ENCODE measurements at places on chromosomes 2 and 18. TPM values are rescaled to one million over a fixed set of nuclear protein-coding genes. Genes with fewer than 3 reads are reported as not detected.
A peak's percentile ranks its signal among the peaks of the same experiment; 100 is the strongest.

DNA sequence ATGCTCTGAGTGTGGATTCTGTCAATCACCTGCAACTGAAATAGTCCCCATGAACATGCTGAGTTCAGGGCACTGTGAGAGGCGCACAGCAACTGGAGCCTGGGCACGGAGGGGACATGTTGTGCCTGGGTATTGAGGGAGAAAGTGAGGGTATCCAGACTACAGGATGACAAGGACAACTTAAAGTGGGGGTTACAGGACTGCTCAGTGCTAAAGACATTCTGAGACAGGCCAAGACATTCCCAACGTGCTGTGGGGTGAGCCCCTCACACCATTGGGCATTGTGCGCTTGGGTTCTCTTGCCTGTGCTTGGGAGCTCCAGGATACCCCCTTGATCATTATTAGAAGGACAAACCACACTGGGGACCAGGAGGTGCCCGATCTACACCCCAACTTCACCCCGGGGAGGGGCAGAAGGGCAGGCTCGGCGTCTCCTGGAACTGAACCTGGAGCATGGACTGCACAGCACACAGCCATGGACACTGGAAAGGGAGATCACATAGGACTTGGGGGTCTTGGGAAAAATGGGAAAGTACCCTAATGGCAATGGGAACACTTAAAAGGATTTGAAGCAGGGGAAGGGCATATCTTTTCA lies 72.5 kb upstream of the HDAC4 start:
- H3K4me1 ChIP-seq: no peaks in the 10 kb centered on the region
- no peak overlapping the region for H3K27ac ChIP-seq
- no peaks in the 10 kb centered on the region for H3K36me3 ChIP-seq
- no peak overlapping the region for H3K4me3 ChIP-seq
- DNase-seq: no peak

PROKR1 gene
- not detected for total RNA-seq

ALPP gene
- total RNA-seq: not detected

DNA sequence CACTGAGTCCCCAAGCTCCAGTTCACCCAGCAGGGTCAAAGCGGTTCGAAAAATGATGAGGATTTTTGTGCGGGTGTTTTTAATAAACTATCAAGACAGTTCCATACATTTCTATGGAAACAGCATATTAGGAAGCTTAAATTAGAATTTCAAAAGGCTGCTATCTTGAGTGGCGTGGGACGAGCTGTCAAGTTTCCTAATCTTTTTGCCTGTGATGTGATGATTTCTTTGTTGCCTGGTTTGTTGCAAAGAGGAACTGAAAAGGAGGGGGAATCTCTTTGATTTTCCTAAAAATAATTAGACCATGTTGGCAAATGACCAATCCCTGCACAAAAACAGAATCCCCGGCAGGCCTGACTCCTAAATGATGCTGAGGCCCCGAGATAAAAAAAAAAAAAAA lies 66.1 kb upstream of the ATG16L1 start:
- no peak overlapping the region for H3K4me3 ChIP-seq
- H3K27me3 ChIP-seq: no peaks in the 10 kb centered on the region
- H3K27ac ChIP-seq: no peak overlapping the region
- H3K4me1 ChIP-seq: no peaks in the 10 kb centered on the region
- H3K36me3 ChIP-seq: peaks cover 19% of the 10 kb centered on the region

DNA sequence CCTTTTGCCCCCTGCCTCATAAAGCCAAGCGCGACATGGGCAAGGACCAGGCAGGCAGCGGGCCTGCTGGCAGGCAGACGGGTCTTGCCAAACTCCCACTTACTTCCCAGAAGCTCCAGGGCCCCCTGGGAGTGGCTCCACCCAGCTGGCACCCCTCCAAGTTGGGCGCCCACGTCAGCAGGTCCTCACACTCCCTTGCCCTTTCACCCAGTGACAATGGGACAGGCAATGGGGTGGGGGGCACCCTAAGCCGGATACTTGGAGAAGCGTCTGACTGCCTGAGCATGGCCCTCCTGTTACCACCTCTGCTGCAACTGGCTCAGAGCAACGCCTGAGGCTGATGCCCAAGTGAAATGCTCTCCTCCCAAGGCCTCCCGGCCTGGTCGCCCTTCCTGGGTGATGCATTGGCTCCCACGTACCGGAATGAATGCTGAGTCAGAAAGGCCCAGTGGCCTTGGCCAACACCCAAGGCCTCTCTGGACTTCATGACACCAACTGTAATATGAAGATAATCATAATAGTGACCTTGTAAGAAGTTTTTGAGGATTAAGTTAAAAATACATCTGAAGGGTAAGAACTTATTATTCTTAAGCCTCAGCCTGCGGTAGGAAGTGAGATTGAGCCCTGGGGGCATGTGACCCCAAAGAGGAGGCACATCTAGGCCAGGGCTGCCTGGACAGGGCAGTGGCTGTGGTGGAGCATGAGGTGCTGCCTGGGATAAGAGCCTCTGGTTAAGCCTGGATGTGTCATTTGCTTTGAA lies 31.6 kb downstream of the KCNK3 start:
- H3K36me3 ChIP-seq: no peaks in the 10 kb centered on the region
- peak overlapping the region; percentile 61 for H3K27ac ChIP-seq
- no peak overlapping the region for H3K4me3 ChIP-seq
- DNase-seq: peak; percentile 58
- peaks cover 24% of the 10 kb centered on the region for H3K27me3 ChIP-seq

- H3K4me1 ChIP-seq: peaks cover 38% of the 10 kb centered on the region
- H3K27me3 ChIP-seq: peaks cover 15% of the 10 kb centered on the region
- no peaks in the 10 kb centered on the region for H3K36me3 ChIP-seq
- DNase-seq: no peak
- H3K27ac ChIP-seq: no peak overlapping the region
These were observed 1.1 kb upstream of the NEURL3 start for GRCh38 chr2:96506016-96506906.

GRCh38 chr2:27001950-27002349 lies 30.8 kb upstream of the TMEM214 start:
- no peaks in the 10 kb centered on the region for H3K27me3 ChIP-seq
- no peaks in the 10 kb centered on the region for H3K36me3 ChIP-seq
- H3K4me3 ChIP-seq: no peak overlapping the region
- peaks cover 6% of the 10 kb centered on the region for H3K4me1 ChIP-seq

TMEM198 gene
- 2.5 TPM for total RNA-seq

DNA sequence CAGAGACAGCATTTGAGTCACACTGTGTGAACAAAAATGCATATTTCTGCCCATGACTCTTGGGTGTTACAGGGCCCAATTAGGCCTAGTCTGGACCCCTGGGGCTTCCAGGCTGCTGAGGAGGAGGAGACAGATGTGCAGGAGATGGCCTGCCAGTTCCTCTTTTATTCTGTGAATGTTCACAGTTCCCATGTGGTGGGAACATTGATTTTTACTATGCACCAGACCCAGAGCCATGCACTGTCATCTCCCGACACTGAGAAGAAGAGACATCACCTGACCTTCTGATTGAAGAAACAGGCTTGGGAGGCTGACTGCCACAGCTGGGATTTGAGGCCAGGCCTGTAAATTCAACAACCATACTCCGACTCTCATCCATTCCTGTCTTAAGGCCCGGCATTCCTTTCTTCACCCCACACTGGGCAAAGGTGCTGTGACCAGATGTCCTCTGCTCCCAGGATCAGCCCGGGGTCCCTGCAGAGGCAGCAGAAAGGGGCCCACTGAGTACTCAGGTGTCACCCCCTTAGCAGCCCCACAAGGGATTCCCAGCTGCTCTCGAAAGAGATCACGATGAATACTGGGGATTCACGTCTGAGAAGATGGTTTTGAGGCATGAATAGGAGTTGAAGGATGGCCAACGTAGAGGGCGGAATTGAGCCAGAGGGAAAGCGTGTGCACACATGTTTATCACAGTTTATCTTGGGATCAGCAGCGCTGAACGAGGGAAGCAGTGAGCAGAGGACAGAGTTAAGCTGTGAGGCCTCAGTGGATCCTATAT lies 3.6 kb upstream of the TFCP2L1 start:
- no peaks in the 10 kb centered on the region for H3K36me3 ChIP-seq
- DNase-seq: no peak
- no peak overlapping the region for H3K27ac ChIP-seq

DCDC2C gene
- not detected for total RNA-seq

- H3K4me3 ChIP-seq: no peak overlapping the region
- no peaks in the 10 kb centered on the region for H3K4me1 ChIP-seq
- no peak overlapping the region for H3K27ac ChIP-seq
- no peak for DNase-seq
- H3K36me3 ChIP-seq: no peaks in the 10 kb centered on the region
- H3K27me3 ChIP-seq: no peaks in the 10 kb centered on the region
These were observed 54.3 kb downstream of the GULP1 start for GRCh38 chr2:188345831-188346458.

DNA sequence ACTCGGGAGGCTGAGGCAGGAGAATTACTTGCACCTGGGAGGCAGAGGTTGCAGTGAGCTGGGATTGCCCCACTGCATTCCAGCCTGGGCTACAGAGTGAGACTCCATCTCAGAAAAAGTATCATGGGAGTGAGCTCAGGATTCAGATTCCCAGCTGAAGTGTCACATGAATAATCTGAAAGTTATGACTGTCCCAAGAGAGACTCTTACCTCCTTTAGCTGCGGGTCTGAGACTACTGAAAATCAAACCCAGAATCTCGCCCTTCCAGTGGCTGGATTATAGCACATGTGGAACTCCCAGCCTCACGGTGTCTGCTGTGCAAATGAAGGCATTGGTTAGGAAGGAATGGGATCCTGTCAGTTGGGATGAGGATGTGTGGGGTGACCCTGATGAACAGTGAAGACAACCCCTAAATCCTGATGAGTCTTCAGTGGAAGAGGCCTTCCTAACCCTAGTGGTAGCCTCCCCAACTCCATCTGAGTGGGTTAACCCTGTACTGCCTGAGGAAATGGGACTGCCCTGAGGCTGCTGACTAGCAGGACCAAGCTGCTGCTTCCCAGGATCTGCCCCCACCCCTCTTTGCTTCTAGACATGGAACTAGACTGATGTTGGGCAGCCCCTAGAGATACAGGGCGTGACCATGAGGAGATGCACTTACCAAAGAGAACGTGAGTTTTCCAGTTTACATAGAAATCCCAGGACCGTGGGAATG lies 16.5 kb downstream of the BOK start:
- peaks cover 18% of the 10 kb centered on the region for H3K4me1 ChIP-seq
- DNase-seq: peak; percentile 3
- no peaks in the 10 kb centered on the region for H3K27me3 ChIP-seq
- no peak overlapping the region for H3K4me3 ChIP-seq

DNA sequence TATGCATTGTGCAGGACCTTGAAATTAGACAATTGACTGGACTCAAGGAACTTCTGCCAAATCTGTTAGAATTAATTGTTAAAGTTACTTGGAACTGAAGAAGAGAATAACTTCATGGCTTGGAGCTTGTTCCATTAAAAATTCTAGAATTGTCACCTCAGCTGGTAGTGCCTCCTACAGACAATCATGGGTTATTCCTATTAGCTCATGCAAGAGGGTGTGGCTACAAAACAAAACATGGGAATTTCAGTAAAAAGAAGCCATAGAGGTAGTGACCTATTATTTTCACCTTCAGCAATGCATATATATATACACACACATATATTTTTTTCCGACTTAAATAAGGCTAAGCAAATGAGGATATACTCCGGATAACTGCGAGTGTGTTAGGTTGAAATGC lies 181.9 kb upstream of the DTNA start:
- no peaks in the 10 kb centered on the region for H3K27me3 ChIP-seq
- H3K36me3 ChIP-seq: no peaks in the 10 kb centered on the region
- H3K4me1 ChIP-seq: peaks cover 81% of the 10 kb centered on the region
- H3K4me3 ChIP-seq: no peak overlapping the region
- DNase-seq: no peak

GRCh38 chr2:130332271-130333073 lies 10.2 kb upstream of the IMP4 start:
- peaks cover 13% of the 10 kb centered on the region for H3K4me1 ChIP-seq
- DNase-seq: peak; percentile 71
- no peaks in the 10 kb centered on the region for H3K36me3 ChIP-seq

- H3K27ac ChIP-seq: no peak overlapping the region
- H3K4me1 ChIP-seq: peaks cover 74% of the 10 kb centered on the region
- H3K27me3 ChIP-seq: no peaks in the 10 kb centered on the region
- no peak overlapping the region for H3K4me3 ChIP-seq
- no peaks in the 10 kb centered on the region for H3K36me3 ChIP-seq
- DNase-seq: no peak
These were observed 15.2 kb downstream of the ACVR2A start for GRCh38 chr2:147860009-147860408.

SCN2A gene
- total RNA-seq: 0.08 TPM

- H3K36me3 ChIP-seq: no peaks in the 10 kb centered on the region
- no peaks in the 10 kb centered on the region for H3K27me3 ChIP-seq
- H3K4me3 ChIP-seq: no peak overlapping the region
- no peak for DNase-seq
- H3K4me1 ChIP-seq: no peaks in the 10 kb centered on the region
These were observed 855.2 kb upstream of the ID2 start for GRCh38 chr2:7826656-7827055.

- no peaks in the 10 kb centered on the region for H3K27me3 ChIP-seq
- peak overlapping the region; percentile 20 for H3K4me3 ChIP-seq
- peaks cover 74% of the 10 kb centered on the region for H3K4me1 ChIP-seq
- H3K36me3 ChIP-seq: peaks cover 62% of the 10 kb centered on the region
These were observed 10.9 kb downstream of the TMBIM1 start for GRCh38 chr2:218281449-218281848.

DNA sequence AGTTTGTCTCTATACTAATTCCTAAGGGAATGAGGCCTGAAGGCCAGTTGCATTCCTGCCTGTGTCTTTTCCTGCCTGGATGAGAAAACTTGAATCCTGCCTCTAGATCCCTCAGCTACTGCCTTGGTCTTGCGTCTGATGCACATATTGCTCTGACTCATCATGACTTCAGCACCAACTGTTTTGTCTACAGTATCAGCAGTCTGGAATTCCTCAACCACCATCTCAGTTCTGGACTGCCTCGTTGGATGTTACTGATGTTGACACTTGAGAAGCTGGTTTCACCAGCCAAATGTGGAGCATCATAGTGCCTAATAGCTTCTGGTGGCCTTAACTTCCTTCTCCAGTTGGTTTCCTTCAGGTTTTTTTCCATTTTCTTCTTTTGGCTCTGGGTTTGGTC lies 211.0 kb downstream of the CTNNA2 start:
- no peak overlapping the region for H3K27ac ChIP-seq
- no peaks in the 10 kb centered on the region for H3K27me3 ChIP-seq
- no peaks in the 10 kb centered on the region for H3K36me3 ChIP-seq
- H3K4me3 ChIP-seq: no peak overlapping the region

- H3K27ac ChIP-seq: no peak overlapping the region
- no peaks in the 10 kb centered on the region for H3K36me3 ChIP-seq
- no peak overlapping the region for H3K4me3 ChIP-seq
These were observed 4.6 kb upstream of the UGP2 start for GRCh38 chr2:63837036-63837594.

LYPD1 gene
- total RNA-seq: not detected

DNA sequence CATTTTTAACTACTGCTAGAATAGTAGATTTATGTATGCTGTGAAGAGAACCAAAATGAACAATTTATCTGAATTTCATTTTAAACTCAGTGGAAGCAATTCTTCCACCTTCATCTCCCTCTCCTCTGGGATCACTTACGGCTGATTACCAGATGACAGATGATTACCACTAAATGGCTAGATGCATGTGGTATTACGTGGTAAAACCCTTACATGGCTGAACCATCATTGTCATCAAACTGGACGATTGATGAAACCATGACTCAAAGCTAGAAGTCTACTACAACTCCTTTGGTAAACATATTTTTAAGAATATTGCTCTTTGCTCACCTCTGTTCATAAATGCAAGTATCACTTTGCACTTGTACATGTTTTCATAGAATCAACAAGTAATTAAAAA lies 48.5 kb upstream of the DOCK10 start:
- no peaks in the 10 kb centered on the region for H3K36me3 ChIP-seq
- H3K27me3 ChIP-seq: no peaks in the 10 kb centered on the region
- DNase-seq: no peak
- no peak overlapping the region for H3K27ac ChIP-seq
- H3K4me1 ChIP-seq: no peaks in the 10 kb centered on the region

SFT2D3 gene
- total RNA-seq: 2.9 TPM

DTYMK gene
- 10.6 TPM for total RNA-seq

Data from left ventricle myocardium inferior (tissue), 1 donor.